ENCODE measurements at places on chromosomes 5 and 9.

GRCh38 chr9:99055384-99055783 lies 49.5 kb upstream of the TGFBR1 start:
- no peak for DNase-seq

DNA sequence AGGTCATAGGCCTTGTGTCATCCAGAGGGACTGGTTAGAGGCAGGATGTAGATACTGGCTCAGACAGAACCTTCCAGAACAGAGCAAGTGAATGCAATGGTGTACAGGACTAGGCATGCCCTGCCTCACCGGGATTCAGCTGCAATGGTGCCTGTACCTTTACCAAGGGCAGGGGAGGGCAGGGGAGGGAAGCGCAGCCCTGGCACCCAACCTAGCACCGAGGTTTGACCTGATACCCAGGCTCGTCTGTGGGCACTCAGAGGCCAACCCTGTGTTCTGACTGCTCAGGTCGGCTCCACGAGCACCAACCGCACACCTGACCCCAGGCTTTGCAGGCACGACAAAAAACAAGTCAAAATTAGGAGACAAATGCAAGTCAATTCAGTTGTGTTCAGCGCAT lies 47.3 kb upstream of the GFPT2 start:
- DNase-seq: no peak

- no peak for DNase-seq
These were observed 13.8 kb upstream of the ZNF300 start for GRCh38 chr5:150918613-150919012.

DNA sequence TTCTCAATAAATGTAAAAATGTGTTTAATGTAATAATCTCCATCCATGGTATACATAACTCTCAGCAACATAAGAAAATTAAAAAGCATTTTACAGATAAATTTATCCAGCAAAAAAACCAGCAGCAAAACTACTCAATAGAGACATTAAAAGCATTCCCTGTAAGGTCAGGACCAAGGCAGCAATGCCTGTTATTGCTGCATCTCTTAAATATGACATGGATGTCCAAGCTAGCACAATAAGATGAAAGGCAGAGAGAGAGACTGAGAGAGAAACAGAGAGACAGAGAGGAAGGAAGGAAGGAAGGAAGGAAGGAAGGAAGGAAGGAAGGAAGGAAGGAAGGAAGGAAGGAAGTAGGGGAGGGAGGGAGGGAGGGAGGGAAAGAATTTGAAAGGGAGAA lies 289.0 kb upstream of the PAPPA start:
- no peak for DNase-seq

DNA sequence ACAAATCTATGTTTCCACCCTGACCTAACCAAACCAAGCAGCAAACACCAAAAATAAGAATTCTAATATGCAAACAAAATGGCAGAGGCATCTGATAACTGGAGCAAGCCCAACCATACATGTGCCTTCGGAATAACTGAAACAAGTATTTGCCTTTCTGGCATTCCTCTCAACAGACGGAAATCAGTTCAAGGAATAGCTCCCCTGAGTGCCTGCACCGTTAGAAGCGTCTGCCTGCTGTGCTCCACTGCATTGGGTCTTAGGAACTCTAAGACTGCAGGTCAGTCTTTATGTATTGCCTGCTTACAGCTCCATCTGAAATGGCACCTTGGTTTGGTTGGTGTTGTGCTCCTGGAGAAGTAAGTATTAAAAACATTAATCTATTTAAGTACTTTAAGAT lies 98.5 kb downstream of the MRPS27 start:
- DNase-seq: no peak

GRCh38 chr5:113295111-113295539 lies 139.7 kb downstream of the TSSK1B start:
- no peak for DNase-seq

DNA sequence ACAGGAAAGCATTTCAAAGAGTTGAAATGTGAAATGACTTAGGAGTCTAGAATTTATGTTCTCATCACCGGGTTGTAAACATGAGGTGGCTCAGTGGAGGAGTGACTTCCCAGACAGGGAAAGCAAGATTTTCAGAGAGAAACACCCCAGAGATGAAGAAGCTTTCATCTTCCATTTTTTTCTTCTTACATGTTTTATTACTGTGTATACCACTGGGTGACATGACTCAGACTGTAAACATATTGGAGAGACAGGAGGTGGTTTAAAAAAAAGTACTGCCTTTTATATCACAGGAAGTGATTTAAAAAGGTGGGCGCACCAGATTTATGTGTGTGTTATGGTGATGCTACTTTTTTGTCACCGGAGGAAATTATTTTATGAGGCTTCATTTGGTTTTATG lies 209.1 kb upstream of the TUT7 start:
- no peak for DNase-seq

DNA sequence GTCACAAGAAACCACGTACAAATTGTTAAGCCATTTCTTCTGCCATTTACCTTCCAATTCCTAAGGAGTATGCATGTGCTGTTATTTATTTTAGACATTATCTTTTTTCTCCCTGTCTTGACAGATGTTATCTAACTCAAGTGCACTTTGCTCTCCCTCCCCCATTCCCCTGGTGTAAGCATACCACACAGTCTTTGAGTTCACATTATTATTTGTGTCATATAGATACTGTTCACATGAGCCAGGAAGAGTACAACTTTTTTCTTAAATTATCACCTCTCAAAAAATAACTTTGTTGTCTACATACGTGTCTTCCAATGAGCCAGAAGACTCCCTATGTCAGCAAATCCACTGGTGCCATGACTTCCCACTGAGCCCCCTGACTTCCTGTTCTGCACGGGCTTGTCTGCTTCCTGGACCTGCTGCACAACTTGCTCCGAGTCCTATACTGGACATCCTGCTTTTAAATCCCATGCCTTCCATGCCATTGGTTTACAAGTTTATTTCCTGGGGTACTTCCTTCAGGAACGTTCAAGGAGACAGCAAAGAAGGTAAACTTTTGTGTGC lies 19.9 kb upstream of the FAM120A start:
- no peak for DNase-seq

- DNase-seq: no peak
These were observed 589 bp downstream of the CKS2 start for GRCh38 chr9:89311346-89312221.

- DNase-seq: no peak
These were observed 1.4 kb upstream of the LHFPL2 start for GRCh38 chr5:78649861-78650496.

DNA sequence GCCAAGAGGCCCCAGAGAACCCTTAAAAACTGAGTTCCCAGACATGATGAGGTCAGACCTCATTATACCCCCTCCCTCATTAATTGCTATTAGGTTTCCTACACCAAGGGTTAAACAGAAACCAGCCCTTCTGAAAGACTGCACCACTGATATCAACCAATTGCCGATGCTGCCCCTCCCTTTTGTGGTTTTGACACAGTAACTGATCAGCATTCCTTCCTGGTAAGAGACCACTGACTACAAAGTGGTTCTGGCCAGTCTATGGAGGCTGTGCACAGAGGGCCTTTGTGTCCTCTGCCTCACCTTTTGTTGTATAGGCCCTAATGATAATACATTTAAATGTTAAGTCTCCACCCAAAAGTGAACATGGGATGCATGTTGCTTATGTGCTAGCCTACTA lies 201.5 kb downstream of the FRMD3 start:
- DNase-seq: no peak

GRCh38 chr9:16001856-16002255 lies 449.0 kb downstream of the CCDC171 start:
- no peak for DNase-seq

- no peak for DNase-seq
These were observed 70.2 kb downstream of the KCNT1 start for GRCh38 chr9:135772056-135772646.

DNA sequence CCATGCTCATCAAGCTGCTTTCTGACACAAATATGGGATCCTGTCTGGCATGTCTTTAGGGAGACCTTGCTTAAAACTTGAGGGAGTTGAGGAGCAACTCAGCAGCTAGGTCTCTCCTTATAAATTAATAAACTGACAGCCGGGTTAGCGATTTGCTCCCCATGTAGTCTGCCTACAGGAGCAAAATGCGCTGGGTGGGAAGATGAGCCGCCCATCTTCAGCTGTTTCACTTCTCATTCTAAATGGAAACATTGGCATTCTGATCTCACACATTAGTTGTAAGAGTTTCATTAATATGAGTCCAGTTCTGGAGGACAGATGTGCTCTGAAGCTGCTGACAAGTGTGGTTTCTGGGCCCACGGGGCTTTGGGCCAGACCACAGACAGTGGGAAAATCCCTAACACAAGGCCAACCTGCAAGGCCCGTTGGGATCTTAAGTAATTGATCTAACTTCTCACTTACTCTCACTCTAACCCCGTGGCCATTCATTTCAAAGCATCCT lies 197.0 kb downstream of the MCTP1 start:
- no peak for DNase-seq

- no peak for DNase-seq
These were observed 169.8 kb downstream of the SEMA6A start for GRCh38 chr5:116404792-116405191.

- DNase-seq: no peak
These were observed 190.1 kb downstream of the PARP8 start for GRCh38 chr5:50856401-50857119.

DNA sequence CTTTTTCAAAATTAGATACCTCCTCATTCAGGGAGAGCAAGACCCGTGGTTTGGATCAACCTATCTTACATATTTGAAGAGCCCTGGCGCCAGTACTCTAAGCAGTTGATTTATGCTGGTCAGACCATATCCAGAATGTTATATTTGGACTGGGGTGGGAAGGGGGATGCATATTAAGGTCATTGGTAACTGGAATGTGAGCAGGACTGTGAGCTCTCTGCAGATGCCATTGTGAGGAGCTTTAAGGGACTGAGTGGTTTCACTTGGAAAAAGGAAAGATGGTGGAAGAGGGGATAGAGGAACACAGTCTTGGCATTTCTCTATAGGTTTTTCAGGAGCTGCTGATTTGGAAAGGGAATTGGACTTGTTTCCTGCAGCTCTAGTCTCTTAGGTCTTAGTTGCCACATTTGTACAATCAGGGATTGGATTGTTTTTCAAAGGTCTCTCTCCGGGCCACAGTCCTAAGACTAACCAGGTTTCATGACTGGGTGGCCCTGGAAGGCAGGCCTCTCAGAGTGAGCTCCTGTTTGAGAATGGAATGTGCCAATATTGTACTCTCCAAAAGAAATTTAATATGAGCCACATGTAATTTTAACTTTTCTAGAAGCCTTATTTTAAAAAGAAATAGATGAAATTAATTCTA lies 25.8 kb upstream of the F2R start:
- no peak for DNase-seq

DNA sequence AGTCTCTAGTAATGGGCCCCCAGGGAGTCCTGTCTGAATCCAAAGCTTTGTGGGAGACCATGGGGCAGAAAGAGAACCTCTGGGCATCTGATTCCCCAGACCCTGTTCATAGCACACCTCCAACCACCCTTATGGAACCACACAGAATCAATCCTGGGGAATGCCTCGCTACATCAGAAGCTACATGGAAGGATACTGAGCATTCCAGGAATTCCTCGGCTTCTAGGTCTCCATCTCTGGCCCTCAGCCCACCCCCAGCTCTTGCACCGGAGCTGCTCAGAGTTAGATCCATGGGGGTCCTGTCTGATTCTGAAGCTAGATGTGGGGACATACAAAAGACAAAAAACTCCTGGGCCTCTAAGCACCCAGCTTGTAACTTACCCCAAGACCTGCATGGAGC lies 28.4 kb downstream of the VCP start:
- no peak for DNase-seq

GRCh38 chr9:106590759-106591505 lies 272.0 kb upstream of the ZNF462 start:
- DNase-seq: no peak

- no peak for DNase-seq
These were observed 184.5 kb downstream of the GNAQ start for GRCh38 chr9:77847059-77847499.

DNA sequence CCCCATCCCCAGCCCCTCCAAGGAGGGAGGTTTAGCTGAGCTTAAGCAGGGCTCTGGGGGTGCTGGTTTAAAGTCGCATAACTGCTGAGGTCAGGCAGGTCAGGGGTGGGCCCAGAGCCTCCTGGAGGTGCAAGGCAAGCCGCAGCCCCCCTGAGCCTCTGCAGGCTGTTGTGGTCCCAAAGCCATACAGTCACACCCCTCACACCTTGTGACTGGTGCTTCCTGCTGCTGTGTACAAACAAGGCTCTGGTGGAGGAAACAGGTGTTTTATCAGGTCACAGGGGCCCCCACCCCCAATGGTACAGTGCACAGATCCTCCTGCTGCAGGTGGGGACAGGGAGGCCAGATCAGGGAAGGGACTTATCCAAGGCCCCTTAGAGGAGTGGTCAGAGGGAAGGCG lies 8.0 kb downstream of the TCF7 start:
- DNase-seq: no peak

- no peak for DNase-seq
These were observed 5.6 kb downstream of the ADAMTSL2 start for GRCh38 chr9:133539991-133540697.

- DNase-seq: no peak
These were observed 12.3 kb downstream of the FNBP1 start for GRCh38 chr9:130030651-130031127.

- DNase-seq: no peak
These were observed 21.6 kb upstream of the CLPTM1L start for GRCh38 chr5:1366514-1366913.

GRCh38 chr5:167764641-167765289 lies 526.7 kb upstream of the WWC1 start:
- DNase-seq: no peak

GRCh38 chr5:125612181-125612721 lies 811.0 kb upstream of the GRAMD2B start:
- no peak for DNase-seq

- DNase-seq: no peak
These were observed 1.1 kb downstream of the ERCC6L2 start for GRCh38 chr9:95876595-95876994.

DNA sequence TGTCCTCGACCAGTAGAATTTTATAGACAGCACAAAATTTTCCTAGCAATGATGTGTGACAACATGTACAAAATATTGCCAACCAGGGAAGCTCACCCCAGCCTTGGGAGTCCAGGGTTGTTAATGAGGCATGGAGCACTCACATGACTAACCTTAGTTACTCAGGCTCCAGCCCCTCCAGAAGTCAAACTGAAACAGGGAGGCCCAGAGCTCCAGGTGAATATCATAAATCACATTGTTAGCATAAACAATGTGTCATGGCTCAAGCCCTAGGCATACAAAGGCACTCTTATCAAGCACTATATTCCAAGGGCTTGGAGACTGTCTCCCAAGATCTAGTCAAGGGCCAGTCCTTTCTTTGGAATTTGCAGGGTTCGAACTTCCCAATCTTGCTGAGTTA lies 44.4 kb downstream of the TNFAIP8 start:
- DNase-seq: no peak

GRCh38 chr9:4382722-4383317 lies 83.0 kb upstream of the GLIS3 start:
- DNase-seq: no peak
